Stimulated activated CD4-positive, alpha-beta T cell treated with anti-CD3 and anti-CD28 coated beads, Interleukin-4, amount 100 ng/mL, for 4 hours (primary cell): ENCODE measurements at places on chromosomes 16 and 17.
A peak's percentile ranks its signal among the peaks of the same experiment; 100 is the strongest.

- no peak for DNase-seq
Measured at GRCh38 chr17:78737332-78737731, 44.7 kb downstream of the CYTH1 start.

DNA sequence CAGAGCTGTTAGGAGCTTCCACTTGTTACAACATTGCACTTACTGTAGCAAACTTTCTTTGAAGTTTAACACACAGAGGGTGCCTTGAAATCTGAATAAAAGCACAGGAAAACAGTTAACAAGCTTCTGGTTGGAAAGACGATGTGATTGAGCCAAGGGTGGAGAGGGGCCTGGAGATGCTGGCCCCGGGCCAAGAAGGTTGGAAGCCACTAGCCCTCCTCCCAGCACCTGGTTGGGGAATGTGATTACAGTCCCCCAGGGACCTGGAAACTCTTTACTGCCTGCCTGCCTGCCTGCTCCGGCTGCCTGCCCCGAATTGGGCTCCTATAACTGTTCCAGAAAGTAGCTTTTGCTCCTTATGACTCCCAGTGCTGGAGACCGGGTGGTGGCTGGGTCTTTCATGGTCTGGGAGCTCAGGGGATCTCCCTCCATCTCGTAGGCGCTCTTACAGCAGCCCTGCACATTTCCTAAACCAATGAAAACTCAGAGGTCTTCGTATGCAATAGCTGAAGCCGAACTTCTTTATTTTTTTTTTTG lies 48.0 kb upstream of the ZFHX3 start:
- DNase-seq, result no peak

DNA sequence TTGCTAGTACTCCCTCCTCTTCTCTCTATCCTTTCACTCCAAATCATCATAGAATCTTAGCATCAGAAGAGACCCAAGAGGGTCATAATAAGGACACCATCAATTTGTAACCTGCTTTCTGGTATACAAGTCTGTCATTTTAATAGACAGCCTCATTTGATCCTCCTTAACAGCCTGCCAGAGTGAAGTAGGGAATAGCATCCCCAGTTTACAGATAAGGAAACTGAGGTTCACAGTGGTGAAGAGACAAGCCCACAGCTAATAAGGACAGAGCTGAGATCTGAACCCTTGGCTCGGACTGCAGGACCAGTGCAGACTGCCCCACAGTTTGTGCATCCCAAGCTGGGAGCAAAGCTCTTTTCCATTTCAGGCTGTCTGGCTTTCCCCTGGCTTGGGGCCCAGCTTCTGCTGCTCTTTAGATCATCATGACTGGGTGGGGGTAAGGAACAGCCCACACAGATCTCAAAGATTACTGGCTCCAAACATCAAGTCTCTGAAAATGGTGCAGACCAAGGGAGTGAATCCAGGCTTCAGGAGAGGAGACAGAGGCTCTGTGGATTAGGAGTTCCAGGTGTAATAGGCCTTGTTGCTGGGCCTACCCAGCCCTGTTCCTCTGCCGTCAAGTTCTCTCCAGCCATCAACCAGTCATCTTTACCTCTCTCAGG lies 10.3 kb upstream of the IGFBP4 start:
- DNase-seq, result no peak

DNA sequence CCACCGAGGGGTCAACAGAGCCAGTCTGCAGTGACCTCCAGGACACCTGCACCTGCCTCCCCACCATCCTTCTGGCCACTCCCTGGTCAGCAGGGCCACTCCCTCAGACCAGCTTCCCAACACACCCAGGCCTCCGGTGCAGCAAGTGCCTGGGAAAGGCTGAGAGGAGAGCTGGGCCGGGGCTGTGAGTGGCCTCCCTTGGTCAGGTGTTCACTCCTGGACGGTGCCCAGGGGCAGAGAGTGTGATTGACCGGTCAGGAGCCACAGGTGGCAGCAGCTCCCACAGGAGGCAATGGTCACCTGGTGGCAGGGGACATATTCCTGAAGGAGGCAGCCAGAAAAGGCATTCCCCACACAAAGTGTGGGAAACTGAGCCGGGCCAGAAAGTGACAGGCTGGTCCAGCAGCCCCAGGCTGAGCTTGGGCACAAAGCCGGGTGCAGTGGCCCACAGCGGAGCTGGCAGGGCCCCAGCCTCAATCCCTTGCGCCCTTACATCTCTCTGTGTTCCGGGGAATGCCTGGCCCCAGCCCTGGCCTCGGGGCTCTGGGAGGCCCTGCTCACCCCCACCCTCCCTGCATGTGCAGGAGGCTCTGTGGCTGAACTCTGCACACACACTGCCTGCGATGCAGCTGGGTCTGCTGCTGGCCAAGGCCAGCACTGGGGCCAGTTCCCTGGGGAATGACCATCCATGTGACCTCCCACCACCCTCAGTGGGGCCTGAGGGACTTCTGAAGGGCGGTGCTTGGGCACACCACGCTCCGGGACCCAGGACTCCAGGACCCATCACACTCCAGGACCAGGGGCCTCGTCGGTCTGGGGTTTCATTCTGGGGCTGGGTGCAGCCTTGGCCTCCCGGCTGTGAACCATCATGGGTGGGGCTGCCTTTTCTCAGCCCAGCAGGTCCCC lies 1.2 kb upstream of the C17orf99 start:
- DNase-seq, result no peak

GRCh38 chr17:824378-824777 lies 42.2 kb downstream of the MRM3 start:
- DNase-seq, result no peak

GRCh38 chr16:57530104-57530521 lies 6.3 kb downstream of the CCDC102A start:
- peak; percentile 80 for DNase-seq

- DNase-seq, result no peak
Measured at GRCh38 chr17:67151717-67152116, 93.3 kb downstream of the HELZ start.

DNA sequence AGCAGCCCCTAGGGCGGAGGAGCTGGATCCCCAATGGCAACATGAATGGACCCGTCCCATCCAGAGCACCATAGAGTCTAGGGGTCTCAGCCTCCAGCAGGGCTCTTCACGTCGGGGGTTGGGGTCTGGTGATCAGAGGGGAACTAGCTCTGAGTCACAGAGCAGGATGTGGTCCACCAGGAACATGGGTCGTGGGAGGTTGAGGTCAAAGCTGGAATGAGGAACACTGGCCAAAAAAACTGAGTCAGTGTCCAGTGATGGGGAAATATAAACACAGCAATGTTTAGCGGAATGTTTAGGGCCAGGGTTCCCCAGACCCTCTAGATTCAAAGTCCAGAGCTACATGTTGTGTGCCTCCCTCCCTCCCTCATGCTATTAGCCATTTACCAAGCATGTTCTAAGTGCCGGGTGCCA lies 79.1 kb upstream of the C16orf82 start:
- no peak for DNase-seq

DNA sequence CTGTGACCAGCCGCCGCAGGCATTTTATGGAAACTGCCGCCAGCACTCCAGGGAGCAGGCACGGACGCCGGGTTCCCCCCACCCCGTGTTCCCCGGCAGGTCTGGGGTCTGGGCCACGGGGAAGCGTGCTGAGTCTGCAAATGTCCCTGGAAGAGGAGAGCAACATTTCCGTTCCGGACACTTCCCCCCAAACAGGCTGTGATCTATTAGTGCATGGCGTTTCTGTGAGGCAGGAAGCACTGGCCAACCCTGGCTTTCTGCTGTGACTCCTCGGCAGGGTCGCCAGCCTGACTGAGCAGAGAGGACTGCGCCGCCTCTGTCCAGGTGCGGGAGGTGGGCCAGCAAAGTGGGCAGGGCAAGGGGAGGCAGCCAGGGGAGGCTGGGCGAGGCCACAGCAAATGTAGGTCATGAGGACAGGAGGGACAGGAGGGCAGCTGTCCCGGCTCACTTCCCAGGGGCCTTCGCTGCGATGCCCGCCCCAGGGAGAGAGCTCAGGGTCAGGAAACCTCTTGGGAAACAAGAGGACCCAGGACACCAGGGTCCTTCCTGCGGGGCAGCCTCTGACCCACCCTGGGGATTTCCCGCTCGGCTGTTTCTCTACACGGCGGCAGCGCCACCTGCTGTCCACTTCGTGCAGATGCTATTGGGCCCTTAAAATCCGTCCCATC lies 9.5 kb downstream of the FOXF1 start:
- DNase-seq, result peak; percentile 55

DNA sequence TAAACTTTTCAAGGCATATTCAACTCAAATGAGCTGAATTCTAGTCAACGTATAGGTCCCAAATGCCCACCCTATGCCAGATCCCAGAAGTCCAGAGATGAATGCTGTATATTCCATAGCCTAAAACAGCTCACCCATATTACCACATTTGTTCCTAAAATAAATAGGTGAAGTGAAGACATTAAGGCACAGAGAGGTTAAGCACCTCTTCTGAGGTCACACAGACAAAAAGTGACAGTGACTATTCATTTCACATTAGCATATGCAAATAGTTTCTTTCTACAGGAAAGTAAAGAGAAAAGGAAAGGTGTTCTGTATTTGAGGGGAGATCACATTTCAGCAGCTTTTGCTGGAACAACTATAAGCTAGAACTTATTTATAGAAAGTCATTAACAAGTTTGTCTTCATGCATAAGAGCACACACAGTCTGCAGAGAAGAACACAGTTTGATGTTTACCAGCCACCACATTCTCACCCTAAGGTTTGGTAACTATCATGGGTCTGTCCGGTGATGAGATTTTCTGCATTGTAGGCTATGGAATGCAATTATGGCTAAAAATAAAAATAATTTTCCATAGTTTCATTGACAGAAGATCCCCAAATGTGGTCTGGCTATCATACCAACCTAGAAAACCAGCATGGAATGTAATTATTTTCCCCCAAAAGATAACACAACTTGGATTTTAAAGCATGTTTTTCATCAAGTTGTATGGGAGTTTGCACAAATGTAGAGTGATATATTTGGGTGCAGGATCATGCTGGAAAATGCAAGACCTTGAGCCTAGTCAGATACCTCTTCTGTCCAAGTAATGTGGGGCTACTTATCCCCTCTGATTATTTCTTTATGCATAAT lies 402.1 kb downstream of the UTP18 start:
- DNase-seq, result no peak

- DNase-seq, result no peak
Measured at GRCh38 chr17:163514-164098, 17.8 kb downstream of the DOC2B start.

DNA sequence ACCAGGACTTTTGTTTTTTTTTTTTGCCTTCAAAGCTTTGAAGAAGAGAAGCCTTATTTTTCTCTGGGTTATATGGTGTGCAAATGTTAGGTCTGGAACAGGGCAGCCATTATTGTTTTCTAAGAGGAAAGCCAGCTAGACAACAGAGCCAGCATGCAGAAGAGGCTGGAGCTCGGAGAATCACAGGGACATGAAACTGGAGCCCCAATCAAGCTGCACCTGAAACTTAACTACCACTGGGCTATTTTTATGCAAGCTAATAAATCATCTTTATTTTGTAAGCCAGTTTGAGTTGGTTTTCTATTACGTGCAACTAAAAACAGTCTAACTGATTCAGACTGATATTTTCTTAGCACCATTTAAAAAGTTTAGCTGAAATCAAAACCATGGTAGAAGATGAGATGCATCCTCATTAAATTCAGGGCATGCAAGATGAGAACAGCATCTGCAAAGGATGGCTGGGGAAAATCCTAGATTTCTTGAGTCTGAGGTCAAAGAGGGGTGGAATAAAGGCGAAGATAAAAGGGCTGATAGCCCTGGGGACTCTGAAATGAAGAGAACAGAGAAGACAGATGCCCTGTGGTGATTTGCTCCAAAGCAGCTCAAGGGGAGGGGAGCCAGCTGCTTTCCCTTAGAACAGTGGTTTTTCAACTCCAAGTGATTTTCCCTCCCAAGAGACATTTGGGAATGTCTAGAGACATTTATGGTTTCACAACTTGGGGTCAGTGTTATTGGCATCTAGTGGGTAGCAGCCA lies 177.1 kb upstream of the WSCD1 start:
- DNase-seq, result no peak

GRCh38 chr16:81873843-81874752 lies 95.0 kb downstream of the PLCG2 start:
- peak; percentile 36 for DNase-seq

DNA sequence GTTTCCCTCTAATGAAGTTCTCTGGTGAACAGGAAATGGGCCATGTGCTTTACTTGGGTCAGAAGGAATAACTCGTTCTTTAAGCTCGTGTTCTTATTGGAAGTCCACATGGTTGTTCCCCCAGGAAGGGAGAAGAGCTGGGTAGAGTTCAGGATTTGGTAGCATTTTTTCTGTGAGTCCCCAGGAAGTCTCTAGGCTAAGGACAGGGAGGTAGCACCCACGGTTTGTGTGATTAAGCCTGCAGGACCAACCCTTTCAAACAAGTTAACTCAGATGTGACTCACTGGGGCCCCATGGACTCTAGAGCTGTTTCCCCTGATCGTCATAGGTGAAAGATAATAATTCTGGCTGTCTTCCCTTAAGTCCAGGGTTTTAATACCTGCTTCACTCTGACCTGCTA lies 16.4 kb downstream of the SAP30BP start:
- no peak for DNase-seq
